Bronchial smooth muscle cell (primary cell): ENCODE measurements at places on chromosomes 5 and 9. TPM values are rescaled to one million over a fixed set of nuclear protein-coding genes. Genes with fewer than 3 reads are reported as not detected.

PDE6A gene
- not detected in 2 replicates for total RNA-seq

C6 gene
- 0.16 TPM in 1 of 2 replicates, not detected in the other for total RNA-seq

RNF183 gene
- not detected in 2 replicates for total RNA-seq

NR6A1 gene
- total RNA-seq: 0.26 and 0.47 TPM in 2 replicates

TICAM2 gene
- total RNA-seq: 3.0 and 4.1 TPM in 2 replicates

SPINK4 gene
- total RNA-seq: 0.95 TPM in 1 of 2 replicates, not detected in the other

IL6ST gene
- total RNA-seq: 332 and 612 TPM in 2 replicates
